ENCODE measurements at places on chromosomes 7 and 10.

GRCh38 chr10:102714621-102715455, at the start of gene SFXN2:
Gene SFXN2, plus strand, starts transcription at chr10:102714636. Its CDS starts 12,001 bp downstream, at chr10:102726637.
- peak; percentile 39 for DNase-seq

GRCh38 chr10:79021331-79021907, 47.3 kb upstream of the ZMIZ1 start:
- DNase-seq, result no peak

DNA sequence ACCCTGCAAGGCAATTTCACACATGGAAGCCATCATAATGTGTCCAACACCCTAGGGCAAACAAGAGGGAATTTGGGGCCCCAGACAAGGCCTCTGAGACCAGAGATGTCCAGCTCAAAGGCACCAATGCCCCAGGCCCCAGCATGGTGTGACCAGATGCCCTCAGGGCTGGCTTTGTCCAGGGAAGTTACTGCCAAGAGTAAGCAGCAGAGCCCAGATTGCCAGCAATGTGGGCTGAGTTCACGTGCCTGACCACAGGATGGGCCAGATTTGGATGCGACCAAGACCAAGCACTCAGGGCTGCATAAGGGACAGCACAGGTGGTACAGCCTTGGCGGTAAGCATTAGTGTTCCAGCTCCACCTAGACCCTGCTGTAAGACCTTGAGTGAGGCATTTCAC, 12.7 kb downstream of the MYOF start:
- no peak for DNase-seq

DNA sequence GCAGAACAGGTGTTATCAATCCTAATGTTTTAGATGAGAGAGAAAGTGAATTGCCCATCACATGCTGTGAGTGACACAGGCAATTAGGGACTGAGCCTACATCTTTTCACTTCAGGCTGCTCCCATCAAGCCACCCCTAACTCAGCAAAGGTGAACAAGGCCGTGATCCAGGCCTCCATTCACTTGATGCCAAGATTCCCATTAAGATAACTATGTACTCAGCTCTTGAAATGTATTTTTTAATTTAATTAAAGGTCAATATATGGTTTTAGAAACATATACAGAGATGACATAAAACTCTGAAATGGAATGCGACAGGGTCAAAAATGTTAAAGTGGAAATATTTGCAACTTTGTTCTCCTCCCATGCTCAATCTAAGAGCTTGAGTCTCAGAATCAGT, 27.9 kb upstream of the UBE2H start:
- no peak for DNase-seq

DNA sequence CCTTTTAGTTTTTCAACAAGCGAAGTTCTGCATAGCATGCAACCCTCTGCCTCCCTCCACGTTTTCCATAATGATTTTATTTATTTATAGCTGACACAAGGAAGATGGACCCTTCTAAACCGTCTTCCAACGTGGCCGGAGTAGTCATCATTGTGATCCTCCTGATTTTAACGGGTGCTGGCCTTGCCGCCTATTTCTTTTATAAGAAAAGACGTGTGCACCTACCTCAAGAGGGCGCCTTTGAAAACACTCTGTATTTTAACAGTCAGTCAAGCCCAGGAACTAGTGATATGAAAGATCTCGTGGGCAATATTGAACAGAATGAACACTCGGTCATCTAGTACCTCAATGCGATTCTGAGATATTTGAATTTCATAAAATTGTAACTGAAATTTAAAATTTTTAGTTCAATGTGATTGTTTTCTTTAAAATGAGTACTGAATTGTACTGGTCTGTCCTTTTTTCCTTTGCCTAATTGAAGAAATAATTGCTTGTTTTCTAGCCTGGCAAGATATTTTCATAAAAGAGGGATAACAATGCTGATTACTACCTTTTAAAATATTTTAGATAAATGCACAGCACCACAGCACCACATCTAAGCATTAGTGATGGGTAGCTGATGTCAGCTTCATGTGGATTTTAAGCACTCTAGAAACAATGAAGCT, 41.5 kb upstream of the SLC39A12 start:
- no peak for DNase-seq

DNA sequence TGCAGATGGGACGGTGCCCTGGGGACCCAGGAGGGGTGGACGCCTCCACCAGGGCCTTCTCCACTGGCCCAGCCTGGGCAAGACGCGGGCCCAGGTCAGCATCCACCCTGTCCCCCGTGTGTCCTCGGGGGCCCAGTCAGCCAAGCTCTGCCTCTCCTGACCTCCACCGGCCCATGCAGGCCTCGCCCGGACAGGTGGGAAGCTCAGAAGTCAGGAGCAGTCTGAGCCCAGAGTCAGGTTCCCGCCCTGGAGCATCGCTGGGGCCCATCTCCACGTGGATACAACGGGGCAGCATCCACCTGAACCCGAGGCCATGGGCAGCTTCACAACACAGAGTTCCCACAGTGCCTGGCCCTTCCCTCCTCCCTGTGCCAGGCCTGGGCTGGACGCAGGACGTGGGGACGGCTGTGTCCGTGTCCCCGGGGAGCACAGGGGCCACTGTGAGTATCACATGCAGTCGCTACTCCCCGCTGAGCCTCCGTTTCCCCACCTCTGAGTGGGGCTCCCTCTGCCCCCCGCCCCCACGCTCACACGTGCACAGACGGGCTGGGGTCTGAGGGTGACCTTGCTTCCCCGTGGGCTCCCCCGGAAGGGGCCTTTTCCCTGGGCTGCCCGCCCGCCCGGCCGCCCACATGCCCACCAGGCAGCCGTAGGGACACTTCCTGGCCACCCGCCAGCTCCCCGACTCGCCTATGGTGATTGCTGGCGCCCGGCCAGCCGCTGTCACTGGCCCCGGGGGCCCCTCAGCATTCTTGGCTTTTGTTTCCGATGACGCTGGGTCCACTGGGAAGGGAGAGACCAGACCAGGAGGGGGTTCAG, 64.3 kb downstream of the PDGFA start:
- DNase-seq, result no peak

DNA sequence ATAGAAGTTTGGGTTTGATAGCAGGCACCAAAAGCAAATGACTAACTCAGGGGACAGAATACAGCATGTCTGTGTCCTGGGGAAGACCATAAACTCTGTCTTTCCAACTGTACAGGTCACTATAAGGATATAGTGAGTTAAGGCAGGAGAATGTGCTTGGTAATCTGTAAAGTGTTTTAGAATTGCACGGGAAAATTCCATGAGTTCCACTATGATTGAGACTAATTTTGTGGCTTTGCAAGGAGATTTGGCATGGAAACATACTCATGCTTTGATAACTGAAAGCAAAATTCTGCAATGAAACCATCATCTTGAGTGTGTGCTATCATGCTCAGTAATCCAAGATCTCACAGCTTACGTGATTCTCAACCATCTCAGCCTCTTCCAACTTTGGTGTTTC, 152.6 kb downstream of the PKD1L1 start:
- no peak for DNase-seq

DNA sequence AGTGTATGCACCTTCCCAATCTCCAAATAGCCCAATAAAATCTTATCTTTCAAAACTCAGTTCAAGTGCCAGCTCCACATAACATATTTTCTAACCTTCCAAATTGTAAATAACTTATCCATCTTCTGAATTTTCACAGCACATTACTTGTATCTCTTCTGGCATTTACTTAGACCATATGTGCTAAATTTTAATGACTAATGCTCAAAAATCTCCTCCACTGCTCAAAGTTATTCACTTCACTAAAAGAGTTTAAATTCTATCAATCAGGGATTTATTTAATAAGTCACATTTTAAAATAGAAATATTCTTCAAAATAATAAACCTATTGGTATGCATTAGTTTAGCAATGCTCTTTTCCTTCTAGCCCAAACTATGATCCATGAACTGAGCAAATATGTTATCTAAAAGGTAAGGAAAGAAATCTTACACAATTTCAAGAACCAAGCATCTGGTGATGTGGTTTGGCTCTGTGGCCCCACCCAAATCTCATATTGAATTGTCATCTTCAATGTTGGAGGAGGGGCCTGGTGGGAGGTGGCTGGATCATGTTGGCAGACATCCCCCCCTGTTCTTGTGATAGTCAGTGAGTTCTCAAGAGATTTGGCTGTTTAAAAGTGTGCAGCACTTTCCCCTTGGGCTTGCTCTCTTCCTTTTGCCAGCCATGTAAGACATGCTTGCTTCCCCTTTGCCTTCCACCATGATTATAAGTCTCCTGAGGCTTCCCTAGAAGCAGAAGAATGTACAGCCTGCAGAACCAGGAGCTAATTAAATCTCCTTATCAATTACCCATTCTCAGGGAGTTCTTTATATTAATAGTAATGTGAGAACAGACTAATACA, 28.1 kb upstream of the GPR22 start:
- DNase-seq, result no peak

- no peak for DNase-seq
These were observed 255.0 kb downstream of the ADK start for GRCh38 chr10:74406006-74406405.

GRCh38 chr7:88268051-88268450, 38.6 kb downstream of the STEAP4 start:
- no peak for DNase-seq

- no peak for DNase-seq
These were observed 125.3 kb downstream of the HTR7 start for GRCh38 chr10:90732581-90732980.

GRCh38 chr7:121449735-121450240, 53.7 kb upstream of the FAM3C start:
- no peak for DNase-seq

DNA sequence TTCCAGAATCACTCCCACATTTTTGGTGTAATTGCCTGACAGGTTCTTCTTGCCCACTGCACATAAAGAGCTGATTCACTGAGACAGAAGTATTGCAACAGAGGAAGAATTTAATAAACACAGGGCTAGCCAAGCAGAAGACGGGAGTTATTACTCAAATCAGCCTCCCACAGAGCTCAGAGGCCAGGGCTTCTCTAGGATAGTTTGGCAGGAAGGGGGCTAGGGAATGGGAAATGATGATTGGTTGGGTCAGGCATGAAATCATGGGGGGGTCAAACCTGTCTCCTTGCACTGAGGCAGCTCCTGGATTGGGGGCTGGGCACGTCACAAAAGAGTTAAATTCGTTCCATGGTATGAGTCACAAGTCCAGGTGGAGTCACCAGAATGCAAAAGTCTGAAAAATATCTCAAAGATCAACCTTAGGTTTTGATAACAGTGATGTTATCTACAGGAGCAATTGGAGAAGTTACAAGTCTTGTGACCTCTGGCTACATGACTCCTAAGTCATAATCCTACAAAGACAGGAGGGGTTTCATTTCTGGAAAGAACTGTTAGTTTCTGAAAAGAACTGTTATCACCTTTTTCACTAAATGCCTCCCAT, 30.2 kb upstream of the ERCC6 start:
- no peak for DNase-seq

- DNase-seq, result no peak
These were observed 496.8 kb downstream of the TFEC start for GRCh38 chr7:115533785-115534184.

DNA sequence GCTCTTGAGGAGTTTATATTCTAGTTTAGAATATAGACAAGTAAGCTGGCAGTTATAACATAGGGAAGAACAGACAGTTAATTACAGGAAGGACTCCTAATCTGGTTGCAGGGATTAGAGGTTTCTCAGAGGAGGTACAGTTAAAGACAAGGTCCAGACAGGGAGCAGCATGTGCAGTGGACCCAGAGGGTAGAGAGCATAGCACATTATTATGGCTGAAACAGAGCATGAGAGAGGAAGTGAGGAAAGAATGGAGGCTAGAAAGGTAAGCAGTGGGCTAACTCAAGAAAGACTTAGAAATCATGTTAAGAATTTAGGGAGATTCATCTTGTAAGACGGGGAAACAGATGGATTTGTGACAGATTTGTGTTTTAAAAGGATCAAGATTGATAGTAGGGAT, 9.7 kb downstream of the MIOS start:
- DNase-seq, result no peak

DNA sequence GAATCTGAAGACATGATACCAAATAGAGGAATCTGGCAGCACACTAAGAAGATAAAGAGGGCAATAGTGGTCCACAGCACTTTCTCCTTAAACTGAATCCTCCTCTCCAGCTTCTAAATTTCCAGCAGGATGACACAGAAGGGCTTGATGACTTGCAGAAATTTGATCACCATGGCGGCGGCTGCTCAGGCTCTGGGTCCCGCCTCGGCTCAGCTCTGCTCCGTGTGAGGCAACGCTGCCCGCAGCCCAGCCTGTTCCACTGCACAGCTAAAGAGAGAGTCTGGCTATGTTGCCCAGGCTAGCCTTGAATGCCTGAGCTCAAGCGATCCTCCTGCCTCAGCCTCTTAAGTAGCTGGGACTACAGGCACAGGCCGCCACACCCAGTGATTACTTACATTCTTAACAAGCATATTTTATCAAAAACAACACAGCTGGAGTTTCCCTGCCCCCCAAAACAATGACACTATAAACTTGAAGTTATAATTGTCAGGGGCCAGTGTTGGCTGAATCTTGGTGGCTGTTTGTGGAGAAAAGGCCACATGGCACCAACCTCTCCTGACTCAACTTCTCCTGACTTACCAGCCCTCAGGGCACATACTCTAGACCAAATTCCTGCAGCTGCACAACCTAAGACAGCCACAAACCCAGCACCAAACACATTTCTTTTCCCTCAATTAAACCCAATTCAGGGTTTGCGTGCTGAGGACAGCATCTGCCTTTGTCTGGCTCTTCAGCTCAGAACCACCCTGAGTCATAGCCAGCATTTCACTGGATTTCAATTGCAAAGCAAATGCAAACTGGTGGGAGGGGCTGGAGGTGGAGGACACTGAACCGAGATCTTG, 11.6 kb upstream of the TNPO3 start:
- DNase-seq, result no peak

DNA sequence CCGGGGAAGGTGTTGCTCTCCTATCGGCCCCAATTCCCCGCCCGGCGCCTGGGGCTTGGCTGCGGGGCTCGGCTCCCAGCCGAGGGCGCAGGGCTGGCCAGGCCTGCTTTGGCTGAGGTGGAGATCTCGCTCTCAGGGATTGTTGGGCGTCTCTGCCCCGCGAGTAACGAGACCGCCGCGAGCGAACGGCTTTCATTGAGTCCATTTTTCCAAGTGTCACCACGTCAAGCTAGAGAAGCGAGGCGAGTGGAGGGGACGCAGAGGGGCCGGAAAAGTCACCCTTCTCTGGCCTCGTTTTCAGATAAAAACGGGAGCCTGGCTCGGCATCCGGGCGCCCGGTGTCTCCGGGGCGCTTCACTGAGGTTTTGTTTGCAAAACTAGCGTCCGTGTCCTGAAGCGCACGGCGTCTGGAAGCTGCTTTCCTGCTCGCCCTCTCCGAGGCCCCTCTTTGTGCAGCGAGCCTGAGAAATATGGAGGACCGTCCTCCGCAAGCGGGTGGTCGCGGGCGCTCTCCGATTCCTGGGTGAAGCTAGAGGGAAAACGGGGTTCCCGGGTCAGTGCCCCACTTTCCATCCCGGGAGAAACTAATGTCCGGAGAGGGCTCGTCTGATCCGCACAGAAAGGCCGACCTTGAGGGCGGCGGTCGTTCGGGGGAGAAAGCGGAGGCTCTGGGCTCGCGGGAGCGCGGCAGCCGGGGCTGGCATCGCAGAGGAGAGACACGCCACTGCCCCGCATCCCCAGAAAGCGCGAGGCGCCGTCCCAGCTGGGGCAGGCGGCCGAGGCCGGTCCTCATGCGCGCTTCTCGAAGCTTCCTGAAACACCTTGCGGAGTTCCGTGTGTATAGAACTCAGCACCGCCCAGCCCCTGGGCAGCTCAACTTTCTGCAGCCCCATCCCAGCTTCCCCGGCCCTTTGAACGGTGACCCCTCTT, 3.5 kb upstream of the EN2 start:
- DNase-seq, result no peak
